Erythroblast (primary cell): ENCODE measurements at places on chromosomes 7 and 10.

DNA sequence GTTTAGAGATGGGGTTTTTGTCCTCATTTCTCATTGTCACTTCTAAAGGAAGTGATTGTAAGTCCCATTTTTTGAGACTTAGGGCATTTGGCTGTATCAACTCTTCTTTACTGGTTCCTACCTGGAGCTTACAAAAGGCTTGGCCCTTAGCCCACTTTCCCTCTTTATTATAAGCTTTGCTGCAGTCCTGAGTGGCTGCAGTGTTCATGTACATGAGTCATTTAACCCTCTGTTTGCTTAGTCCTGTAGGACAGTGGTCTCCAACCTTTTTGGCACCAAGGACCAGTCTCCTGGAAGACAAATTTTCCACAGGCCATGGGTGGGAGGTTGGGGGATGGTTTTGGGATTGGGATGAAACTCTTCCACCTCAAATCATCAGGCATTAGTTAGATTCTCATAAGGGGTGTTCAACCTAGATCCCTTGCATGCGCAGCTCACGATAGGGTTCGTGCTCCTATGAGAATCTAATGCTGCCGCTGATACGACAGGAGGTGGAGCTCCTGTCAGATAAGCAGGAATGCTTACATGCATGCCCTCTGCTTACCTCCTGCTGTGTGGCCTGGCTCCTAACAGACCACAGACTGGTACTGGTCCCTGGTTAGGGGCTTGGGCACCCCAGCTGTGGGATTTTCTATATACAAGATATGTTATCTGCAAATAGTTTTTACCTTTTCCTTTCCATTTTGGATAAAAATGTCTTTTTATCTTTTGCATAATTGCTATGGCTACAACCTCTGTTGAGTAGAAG lies 99.7 kb downstream of the CCSER2 start:
- DNase-seq = no peak

- peak; percentile 50 for DNase-seq
These were observed 1.3 kb downstream of the ABI1 start for GRCh38 chr10:26859241-26860101.

DNA sequence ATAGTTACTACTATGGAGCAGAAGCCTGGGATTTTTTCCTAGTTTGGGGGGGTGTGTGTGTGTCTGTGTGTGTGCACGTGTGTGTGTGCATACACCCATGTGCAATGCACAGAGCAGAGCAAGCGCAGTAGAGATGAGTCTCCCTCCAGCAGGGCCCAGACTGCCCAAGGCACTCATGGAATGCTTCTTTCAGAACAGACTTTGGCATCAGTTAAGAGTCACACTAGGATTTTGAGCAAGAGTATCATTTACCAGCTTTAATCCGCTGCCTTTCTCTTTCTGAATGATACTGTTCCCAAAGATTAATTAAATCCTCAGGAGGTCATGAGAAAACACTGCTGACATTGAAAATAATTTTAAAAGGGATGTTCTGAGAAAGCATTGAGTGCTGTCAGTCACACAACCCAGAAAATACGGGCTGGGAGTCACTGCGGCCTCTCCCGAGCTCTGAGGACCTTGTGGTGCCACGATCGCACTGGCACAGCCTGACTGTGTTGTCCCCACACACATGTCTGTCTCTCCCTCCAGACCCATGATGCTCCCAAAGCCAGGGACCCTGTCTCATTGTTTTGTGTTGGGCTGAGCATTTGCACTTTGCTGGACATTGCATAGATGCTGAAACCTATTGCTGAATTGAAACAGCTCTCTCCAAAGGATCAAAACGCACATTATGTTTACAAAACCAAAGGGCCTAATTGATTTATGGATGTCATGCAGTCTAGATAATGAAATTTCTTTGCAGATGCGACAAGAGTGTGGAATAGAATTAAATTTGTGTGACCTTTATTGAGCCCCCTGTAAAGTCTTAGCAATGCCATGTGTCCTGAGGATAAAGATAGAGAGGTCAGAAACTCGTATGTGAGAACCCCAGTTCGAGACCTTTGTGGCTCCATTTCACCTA lies 54.7 kb upstream of the FIGNL1 start:
- no peak for DNase-seq

GRCh38 chr10:1468811-1469210 lies 268.5 kb downstream of the ADARB2 start:
- no peak for DNase-seq

- no peak for DNase-seq
These were observed 197.1 kb downstream of the SUGCT start for GRCh38 chr7:40331915-40332314.

DNA sequence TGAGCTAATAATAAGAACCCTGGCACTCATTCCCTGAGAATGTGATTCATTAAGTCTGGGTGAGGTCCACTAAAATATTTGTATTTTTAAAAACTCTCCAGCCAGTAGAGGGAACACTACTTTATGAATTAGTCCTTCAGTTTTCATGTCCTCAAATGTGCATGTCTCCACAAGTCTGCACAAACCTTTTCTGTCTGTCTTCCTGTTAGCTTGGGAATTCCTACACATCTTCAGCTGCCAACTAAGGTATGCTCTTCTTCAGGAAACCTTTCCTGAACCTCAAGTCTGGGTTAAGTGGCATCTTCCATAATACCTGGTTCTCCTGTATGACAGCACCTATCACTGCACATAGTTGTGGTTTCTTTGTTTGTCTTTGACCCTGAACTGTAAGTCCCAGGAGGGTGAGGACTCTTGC lies 119.6 kb upstream of the MKX start:
- no peak for DNase-seq

GRCh38 chr7:99601656-99602310 lies 3.7 kb downstream of the TMEM225B start:
- DNase-seq = no peak

GRCh38 chr7:28183627-28184026 lies 3.0 kb upstream of the JAZF1 start:
- DNase-seq = no peak

DNA sequence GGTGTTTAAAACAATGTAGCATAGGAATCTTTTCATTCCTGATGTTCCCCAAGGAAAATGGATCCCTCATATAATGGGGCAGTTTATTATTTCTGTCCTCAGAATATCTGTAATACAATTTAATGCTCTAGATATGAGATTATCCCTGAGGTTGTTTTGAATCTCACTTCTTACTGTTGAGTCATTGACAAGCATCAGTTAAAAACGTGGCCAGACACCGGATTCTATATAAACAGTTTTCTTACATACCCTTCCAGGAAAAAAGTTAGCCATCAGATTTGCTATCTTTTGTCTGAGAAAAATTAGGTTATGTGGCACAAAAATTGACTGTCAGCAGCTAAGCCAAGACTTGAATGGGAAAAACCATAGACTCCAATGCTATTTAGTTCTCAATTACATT lies 539.8 kb upstream of the CELF2 start:
- no peak for DNase-seq

- DNase-seq = no peak
These were observed 217.8 kb upstream of the SH2B2 start for GRCh38 chr7:102068846-102069245.

GRCh38 chr7:102075126-102075525 lies 211.5 kb upstream of the SH2B2 start:
- no peak for DNase-seq

DNA sequence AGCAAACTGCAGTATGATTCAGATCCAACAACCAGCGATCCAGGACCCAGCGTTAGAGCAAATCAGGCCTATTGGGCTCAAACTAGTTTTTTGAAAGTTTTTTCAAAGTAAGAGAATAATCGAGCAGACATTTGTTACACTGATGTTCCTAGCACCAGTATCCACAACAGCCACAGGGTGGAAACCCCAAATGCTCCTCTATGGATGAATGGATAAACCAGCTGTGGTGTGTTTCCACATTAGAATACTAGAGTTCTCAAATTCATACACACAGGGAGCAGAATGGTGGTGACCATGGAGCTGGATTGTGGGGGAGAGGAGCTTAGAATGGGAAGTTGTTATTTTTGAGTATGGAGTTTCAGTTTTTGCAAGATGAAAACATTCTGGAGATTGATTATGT lies 60.7 kb downstream of the PDIA4 start:
- DNase-seq = no peak
